ENCODE measurements at places on chromosomes 3 and 15. TPM values are rescaled to one million over a fixed set of nuclear protein-coding genes. Genes with fewer than 3 reads are reported as not detected.

- H3K4me1 ChIP-seq = no peaks in the 10 kb centered on the region
- H3K36me3 ChIP-seq = no peaks in the 10 kb centered on the region
- H3K27ac ChIP-seq = no peak overlapping the region
- no peak overlapping the region for H3K4me3 ChIP-seq
- H3K27me3 ChIP-seq = no peaks in the 10 kb centered on the region
Measured at GRCh38 chr3:131167867-131168266, 141.2 kb downstream of the NEK11 start.

GRCh38 chr3:30695302-30696061 lies 89.1 kb downstream of the TGFBR2 start:
- no peaks in the 10 kb centered on the region for H3K36me3 ChIP-seq
- no peaks in the 10 kb centered on the region for H3K27me3 ChIP-seq
- H3K27ac ChIP-seq = no peak overlapping the region
- no peak overlapping the region for H3K4me3 ChIP-seq
- DNase-seq = no peak

DNA sequence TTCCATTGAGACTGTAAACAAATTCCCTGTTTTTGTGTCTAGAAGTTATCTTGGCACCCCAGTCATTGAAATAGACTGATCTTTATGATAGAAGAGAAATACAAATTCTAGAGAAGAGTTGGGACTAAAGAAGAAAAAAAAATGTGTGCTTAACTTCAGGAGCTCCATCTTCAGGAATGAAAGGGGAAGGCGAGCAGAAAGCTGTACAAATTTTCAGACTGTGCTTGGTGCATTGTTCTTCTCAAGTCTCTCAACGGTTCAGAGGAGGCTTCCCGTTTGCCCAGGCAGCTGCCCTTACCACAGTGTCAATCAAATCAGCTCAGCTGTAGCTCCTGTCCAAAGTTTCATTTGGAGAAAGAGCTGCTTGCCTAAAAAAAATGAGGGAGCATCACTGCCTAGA lies 41.7 kb downstream of the OXSM start:
- H3K27ac ChIP-seq = no peak overlapping the region
- peaks cover 17% of the 10 kb centered on the region for H3K4me1 ChIP-seq
- DNase-seq = peak; percentile 65
- H3K27me3 ChIP-seq = peaks cover 29% of the 10 kb centered on the region

DNA sequence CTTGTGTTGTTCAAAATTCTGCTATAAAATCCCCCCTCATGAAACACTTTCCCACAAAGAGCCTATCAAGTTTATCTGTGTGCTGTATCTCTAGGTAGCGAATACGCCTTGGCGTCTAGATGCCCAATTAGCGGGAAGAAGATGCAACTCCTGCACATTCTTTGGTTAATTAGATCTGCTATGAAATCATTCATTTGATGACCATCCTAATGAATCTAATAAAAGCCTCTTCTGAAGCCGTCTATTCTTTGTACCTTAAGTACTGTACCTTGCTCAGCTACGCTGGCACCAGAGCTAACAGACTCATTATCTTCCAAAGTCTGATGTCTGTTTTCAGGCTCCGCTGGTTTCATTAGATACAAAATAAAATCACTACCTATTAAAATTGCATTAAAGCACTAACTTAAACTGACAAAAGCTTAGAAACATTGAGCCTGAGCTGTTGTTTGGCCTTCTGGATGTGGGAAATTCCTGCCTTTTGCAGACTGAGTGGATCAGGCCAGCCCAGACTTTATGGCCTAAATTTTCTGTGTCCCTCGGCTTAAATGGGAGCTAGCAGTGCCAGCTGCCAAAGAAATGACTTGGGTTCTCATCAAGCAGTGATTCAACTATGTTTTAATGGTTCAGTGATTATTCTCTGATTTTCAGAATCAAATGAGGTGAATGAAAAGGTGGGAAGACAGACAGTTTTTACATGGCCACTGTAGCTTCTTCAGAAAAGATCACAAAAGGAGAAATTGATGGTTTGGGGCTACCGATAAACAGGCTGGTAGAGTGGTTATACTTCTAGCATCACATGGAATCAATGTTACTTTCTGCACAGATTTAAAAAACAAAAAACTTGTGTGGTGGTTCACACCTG lies 28.4 kb upstream of the CHST2 start:
- H3K4me1 ChIP-seq = no peaks in the 10 kb centered on the region
- no peaks in the 10 kb centered on the region for H3K27me3 ChIP-seq
- H3K36me3 ChIP-seq = no peaks in the 10 kb centered on the region

- no peaks in the 10 kb centered on the region for H3K27me3 ChIP-seq
- no peak overlapping the region for H3K4me3 ChIP-seq
- H3K36me3 ChIP-seq = no peaks in the 10 kb centered on the region
- no peaks in the 10 kb centered on the region for H3K4me1 ChIP-seq
Measured at GRCh38 chr15:63449731-63450130, 54.7 kb upstream of the USP3 start.

DNA sequence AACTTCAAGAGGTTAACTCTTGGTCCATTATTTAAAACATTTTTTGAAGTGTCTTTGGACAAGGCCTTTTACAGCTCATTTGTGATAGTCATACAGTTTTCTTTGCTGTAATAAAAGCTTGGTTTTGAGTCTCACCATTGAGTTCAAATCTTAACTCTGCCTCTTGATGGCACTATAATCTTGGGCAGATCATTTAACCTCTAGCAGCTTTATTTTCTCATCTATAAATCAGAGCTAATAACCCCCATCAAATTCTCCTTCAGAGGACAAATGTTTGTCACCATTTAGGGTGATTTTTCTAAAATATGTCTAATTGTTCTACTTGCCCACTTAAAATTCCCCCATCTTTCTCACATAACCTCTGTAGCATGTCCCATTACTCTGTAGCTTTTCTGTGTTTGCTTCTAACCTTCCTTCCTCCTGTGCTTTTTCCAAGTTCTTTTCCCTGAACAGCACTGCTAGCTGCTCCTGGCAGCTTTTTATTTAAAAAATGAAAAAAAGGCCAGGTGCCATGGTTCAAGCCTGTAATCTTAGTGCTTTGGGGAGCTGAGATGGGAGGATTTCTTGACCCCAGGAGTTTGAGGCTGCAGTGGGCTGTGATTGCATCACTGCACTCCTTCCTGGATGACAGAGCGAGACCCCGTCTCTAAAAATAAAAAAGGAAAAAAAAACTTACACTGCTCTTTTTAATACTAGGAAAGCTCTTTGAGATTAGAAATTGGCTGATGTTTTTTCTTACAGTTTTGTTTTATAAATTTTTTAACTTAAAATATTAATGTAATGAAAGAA lies 28.5 kb downstream of the UBE2E1 start:
- H3K27me3 ChIP-seq = no peaks in the 10 kb centered on the region
- no peak overlapping the region for H3K4me3 ChIP-seq
- peak; percentile 12 for DNase-seq
- H3K36me3 ChIP-seq = no peaks in the 10 kb centered on the region
- H3K4me1 ChIP-seq = peaks cover 31% of the 10 kb centered on the region
- H3K27ac ChIP-seq = no peak overlapping the region

- H3K27me3 ChIP-seq = no peaks in the 10 kb centered on the region
- no peak for DNase-seq
- H3K4me3 ChIP-seq = peak within 1 kb of the TSS; percentile 32
- H3K27ac ChIP-seq = no peak within 1 kb of the TSS
Measured at GRCh38 chr3:122021811-122022401, at the start of gene ILDR1. Gene ILDR1, minus strand, starts transcription at chr3:122022247. Its CDS starts 170 bp downstream, at chr3:122022077.

DNA sequence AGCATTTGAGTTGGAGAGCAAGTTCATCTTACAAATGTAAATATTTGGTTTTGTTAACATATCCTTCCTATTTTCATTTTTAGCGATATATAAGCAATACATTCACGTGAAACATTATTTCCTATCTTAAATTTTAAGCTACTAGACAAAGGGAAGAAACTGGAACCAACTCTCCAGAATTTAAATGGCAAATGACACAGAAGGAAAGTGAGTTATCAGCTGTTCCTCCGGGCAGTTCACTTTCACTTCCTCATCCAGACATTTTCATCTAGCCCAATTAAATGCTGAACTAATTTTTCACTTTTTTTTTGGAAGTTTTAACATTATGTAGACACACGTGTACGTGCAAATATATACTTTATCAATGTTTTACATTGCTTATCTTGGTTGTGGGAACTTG lies 58.7 kb downstream of the MORC1 start:
- H3K27me3 ChIP-seq = no peaks in the 10 kb centered on the region
- H3K4me1 ChIP-seq = no peaks in the 10 kb centered on the region
- no peak overlapping the region for H3K4me3 ChIP-seq

Gene TRPM1
- not detected for total RNA-seq

Gene TTC23
- 15.9 TPM for total RNA-seq

Gene NOX5
- not detected for total RNA-seq

Gene PLSCR5
- not detected for total RNA-seq

Gene CHRNA3
- total RNA-seq = not detected

Gene PDE12
- total RNA-seq = 12.2 TPM
